SK-MEL-5 (cell line): ENCODE measurements at places on chromosomes 4 and X. TPM values are rescaled to one million over a fixed set of nuclear protein-coding genes. Genes with fewer than 3 reads are reported as not detected.

The AR gene
- total RNA-seq: 0.21 and 0.67 TPM in 2 replicates

The PDE6B gene
- not detected in 2 replicates for total RNA-seq

The ZCCHC18 gene
- total RNA-seq: 0.21 and 0.32 TPM in 2 replicates

DNA sequence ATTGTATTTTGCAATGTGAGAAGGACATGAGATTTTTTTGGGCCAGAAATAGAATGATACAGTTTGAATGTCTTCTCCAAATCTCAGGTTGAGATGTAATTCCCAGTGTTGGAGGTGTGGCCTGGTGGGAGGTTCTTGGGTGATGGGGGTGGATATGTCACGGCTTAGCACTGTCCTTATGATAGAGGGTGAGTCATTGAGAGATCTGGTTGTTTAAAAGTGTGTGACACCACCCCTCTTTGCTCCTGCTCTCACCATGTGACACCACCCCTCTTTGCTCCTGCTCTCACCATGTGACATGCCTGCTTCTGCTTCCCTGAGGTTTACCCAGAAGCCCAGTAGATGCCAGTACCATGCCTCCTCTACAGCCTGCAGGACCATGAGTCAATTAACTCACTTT, 1226.9 kb downstream of the PCDH7 start:
- peak; percentile 6 for DNase-seq

- no peak for DNase-seq
Measured at GRCh38 chr4:52870225-52870624, 8.1 kb downstream of the RASL11B start.

The IL1RAPL1 gene
- 0.32 and 0.53 TPM in 2 replicates for total RNA-seq

GRCh38 chrX:124232523-124233201, 99.8 kb upstream of the TEX13D start:
- no peak for DNase-seq

DNA sequence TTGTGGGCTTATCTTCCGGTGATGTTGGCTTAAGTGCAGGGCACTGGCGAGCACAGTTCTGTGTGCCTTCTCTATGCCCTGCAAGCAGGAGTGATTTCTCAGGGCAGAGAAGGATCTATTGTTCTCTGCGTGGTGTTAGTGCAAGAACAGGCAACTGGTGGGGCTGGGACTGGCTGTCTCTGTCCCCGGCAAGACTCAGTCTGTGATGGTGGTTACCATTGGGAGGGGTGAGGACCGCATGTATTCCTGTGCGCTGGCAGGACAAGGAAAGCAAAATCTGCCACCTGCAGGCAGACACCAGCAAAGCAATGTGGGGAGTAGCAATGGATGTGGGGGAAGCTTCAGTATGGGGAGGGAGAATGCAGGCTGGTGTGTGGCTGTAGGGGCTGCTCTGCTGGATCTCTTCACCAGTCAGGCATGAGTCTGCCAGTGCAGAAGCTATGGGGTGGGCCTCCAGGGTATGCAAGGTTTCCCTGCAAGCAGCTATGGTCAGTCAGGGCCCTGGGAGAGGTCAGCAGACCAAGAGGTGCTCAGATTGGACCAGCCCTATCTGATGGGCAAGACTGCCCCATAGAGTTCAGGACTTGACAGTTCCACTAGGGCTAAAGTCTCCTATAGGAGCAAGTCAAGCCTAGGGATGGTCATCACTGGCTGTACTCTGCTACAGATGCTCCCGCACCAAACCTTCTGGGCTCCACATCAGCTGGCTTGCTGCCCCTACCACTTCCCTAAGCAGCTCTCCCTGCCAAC, 16.8 kb downstream of the PF4 start:
- DNase-seq: peak; percentile 86

DNA sequence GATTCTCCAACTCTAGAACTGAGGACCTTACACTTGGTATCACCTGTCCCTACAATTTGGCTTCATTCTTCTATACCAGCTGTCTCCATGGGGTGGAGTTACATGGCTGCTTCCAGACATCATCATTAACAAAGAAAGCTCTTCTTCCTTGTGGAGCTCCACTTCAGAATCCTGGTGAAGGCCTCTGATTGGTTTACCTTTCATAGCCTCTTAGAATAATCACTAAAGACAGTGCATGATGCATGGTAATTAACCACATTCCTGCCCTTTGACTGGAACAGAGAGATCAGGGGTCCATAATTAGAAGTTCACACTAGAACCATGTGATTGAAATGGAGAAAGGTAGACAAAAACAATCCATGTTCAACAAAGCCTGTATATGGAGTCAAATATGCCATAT, 112.6 kb upstream of the ZNF827 start:
- DNase-seq: no peak

GRCh38 chrX:27680726-27681125, 90.6 kb downstream of the DCAF8L2 start:
- DNase-seq: no peak
